ENCODE measurements at places on chromosomes 7 and 10. TPM values are rescaled to one million over a fixed set of nuclear protein-coding genes. Genes with fewer than 3 reads are reported as not detected.

- DNase-seq = peak; percentile 48
Observed at GRCh38 chr7:68269405-68269804, 1272.8 kb downstream of the TYW1 start.

DNA sequence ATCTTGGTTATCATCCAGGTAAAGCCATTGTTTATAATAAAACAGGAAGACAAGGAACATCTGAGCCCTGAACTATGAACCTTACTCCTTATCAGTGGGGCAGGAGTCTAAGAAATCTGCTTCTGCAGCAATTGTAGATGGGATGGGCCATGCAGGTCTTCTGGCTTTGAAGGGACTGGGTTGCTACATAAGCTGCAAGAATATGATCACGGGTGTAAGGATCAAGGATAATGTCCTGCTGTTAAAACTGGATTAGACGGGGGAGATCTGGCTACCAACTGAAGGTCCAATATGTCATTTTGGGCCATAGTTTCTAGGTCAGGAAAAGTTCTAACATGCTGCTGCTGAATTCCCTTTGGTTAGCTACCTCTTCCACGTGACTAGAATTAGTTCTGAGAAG is 1363.4 kb upstream of the CELF2 start:
- no peak for DNase-seq

DNA sequence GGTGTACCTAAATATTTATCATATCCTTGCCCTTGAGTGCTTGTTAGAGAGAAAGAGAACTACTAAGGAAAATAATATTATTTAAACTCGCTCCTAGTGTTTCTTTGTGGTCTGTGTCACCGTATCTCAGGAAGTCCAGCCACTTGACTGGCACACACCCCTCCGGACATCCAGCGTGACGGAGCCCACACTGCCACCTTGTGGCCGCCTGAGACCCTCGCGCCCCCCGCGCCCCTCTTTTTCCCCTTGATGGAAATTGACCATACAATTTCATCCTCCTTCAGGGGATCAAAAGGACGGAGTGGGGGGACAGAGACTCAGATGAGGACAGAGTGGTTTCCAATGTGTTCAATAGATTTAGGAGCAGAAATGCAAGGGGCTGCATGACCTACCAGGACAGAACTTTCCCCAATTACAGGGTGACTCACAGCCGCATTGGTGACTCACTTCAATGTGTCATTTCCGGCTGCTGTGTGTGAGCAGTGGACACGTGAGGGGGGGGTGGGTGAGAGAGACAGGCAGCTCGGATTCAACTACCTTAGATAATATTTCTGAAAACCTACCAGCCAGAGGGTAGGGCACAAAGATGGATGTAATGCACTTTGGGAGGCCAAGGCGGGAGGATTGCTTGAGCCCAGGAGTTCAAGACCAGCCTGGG is 11.4 kb downstream of the SERPINE1 start:
- peak; percentile 91 for DNase-seq

- no peak for DNase-seq
Observed at GRCh38 chr7:81810476-81811155, 40.8 kb upstream of the HGF start.

- DNase-seq = no peak
Observed at GRCh38 chr10:101772895-101773761, 2.8 kb downstream of the FGF8 start.

DNA sequence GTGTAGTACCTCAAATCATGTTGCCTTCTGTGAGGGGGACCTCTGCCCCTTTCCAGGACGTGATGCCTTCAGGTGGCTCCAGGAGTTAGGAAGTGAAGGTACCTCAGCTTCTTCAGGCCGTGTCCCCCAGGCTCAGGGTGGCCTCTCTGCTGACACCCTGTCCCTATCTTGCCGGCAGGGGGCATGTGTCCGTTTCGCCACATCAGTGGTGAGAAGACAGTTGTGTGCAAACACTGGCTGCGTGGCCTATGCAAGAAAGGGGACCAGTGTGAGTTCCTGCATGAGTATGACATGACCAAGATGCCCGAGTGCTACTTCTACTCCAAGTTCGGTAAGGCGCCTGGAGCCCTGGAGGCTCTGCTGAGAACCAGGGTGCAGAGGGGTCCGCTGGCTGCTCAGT is 9.2 kb downstream of the CPSF4 start:
- no peak for DNase-seq

- no peak for DNase-seq
Observed at GRCh38 chr10:8255301-8255700, 200.8 kb downstream of the GATA3 start.

- DNase-seq = peak; percentile 82
Observed at GRCh38 chr10:30553626-30554439, 75.7 kb downstream of the LYZL2 start.

- no peak for DNase-seq
Observed at GRCh38 chr7:44603193-44603592, 3.2 kb upstream of the OGDH start.

- DNase-seq = no peak
Observed at GRCh38 chr7:143315776-143316175, at the start of gene CLCN1. CLCN1 (plus strand) TSS chr7:143316111; CDS start chr7:143316213, 102 bp downstream.

DNA sequence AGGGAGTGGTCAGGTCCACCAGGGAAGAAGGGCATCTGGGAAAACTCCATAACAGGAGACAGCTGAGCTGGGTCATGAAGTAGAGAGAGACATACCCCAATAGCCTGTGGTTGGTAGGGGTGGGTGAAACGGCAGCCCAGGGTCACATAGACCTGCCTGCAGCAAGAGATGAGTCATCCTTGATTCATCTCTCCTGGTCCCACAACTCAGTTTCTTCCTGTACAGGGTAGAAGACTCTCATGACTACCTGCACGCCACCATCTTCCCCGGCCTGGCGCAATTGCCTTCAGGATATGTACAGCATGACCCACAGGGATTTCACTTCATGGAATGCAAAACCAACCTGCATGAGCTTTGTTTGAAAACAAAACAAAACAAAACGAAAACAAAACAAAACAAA is 45.1 kb upstream of the ADAM12 start:
- DNase-seq = no peak

DNA sequence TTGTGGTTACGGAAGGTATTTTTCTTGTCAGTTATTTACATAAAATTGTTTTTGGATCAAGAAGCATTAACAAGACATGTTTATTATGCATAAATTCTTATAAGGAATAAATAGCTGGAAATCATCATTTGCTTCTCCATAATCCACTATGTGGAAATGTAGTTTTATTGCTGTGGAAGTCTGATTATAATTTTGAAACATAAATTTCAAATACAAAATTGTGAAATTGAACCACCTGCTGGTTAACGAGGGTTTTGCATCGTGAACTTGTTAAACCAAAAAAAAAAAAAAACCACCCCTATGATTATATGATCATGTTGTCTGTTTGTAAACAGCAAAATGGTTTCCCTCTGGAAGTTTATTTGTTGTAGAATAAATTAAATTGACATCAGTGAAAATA is 25.9 kb downstream of the ABRAXAS2 start:
- no peak for DNase-seq

- no peak for DNase-seq
Observed at GRCh38 chr7:101699881-101700823, 71.1 kb upstream of the MYL10 start.

GRCh38 chr10:78164702-78165101 is 131.0 kb downstream of the RPS24 start:
- DNase-seq = no peak

- no peak for DNase-seq
Observed at GRCh38 chr7:51235593-51236313, 80.9 kb downstream of the COBL start.

- no peak for DNase-seq
Observed at GRCh38 chr10:21506351-21506750, 19.1 kb downstream of the SKIDA1 start.

DNA sequence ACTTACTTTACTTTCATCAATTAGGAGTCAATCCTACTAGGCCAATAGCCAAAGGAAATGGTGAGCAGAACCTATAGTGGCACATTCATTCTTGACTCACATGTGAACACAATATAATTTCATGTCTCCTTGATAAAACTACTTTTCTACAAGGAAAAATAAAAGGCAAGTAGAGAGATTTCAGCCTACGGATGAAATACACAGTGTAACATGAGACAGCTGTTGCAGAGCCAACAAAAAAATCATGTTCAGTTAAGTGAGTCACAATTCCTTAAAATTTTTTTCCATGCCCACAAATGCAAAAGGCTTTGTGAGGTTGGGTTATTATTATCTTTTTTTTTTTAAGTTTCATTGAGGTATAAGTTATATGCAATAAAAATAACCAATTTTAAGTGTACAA is 54.8 kb downstream of the GPR141 start:
- DNase-seq = no peak

DNA sequence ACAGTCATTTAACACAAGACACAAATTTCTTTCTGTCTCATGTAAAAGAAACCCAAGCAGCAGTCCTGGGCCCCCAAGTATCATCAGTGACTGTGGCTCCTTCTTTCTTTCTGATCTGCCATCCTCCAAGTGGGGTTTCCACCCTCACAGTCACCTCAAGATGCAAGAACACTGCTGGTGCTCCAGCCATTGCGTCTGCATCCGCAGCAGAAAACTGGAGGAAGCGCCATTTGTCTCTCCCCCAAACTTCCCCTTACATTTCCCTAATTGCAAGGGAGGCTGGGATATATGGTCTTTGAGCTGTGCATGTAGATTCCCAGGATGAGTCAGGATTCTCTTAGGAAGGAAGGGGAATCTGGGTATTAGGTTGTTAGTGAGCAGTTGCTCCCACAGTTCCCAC is 60.9 kb upstream of the GNA12 start:
- no peak for DNase-seq

DNA sequence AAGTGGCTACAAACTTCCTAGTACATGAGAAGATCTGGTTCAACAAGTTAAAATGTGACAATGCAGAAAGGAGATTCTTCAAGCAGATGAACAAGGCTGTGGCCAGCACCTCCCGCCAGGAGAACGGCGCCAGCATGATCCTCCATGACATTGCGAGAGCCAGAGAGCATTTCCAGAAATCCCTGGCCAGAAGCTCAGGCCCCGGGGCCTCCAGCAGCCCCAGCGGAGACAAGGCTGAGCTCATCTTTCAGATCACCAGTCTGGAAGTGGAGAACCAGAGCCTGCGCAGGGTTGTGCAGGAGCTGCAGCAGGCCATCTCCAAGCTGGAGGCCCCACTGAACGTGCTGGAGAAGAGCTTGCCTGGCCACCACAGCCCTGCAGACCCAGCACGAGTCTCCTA is 40.1 kb upstream of the ZNF273 start:
- no peak for DNase-seq

DNA sequence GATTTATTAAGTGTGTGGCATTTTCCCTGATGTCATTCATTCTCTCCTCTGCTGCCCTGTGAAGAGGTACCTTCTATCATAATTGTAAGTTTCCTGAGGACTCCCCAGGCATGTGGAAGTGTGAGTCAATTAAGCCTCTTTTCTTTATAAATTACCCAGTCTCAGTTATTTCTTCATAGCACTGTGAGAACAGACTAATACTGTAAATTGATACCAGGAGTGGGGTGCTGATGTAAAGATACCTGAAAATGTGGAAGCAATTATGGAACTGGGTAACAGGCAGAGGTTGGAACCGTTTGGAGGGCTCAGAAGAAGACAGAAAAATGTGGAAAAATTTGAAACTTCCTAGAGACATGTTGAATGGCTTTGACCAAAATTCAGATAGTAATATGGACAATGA is 711.8 kb upstream of the GRM3 start:
- DNase-seq = no peak

GRCh38 chr10:72425133-72425532 is 70.4 kb upstream of the DNAJB12 start:
- DNase-seq = no peak

GRCh38 chr10:89916468-89917215 is 215.3 kb downstream of the KIF20B start:
- no peak for DNase-seq

DNA sequence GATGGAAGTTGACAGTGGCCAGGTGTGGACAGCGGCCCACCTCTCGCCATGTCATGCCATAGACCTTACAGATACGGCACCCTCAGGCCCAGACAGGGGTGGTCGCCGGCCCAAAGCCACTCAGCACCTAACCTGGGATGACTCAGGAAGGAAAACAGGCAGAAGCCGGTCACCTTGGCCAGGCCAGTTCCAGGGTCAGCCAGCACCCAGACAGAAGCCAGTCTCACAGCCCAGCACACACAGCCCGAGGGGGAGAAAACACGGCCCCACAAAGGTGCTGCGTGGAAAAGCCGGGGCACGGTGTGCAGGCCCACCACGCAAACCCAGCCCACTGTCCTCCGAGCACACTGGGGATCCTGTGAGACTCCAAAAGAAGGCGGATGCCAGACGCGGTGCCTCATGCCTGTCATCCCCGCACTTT is 95.2 kb upstream of the DNAAF5 start:
- DNase-seq = no peak

- no peak for DNase-seq
Observed at GRCh38 chr7:129295015-129295423, 70.2 kb downstream of the AHCYL2 start.

IL15RA gene
- total RNA-seq = 19.0 TPM

SLC18A2 gene
- 2.8 TPM for total RNA-seq

ACBD7 gene
- not detected for total RNA-seq

SFXN4 gene
- total RNA-seq = 11.6 TPM

PSMA2 gene
- total RNA-seq = 66.3 TPM

FRMD4A gene
- 55.9 TPM for total RNA-seq
